CD8-positive, alpha-beta memory T cell (primary cell): ENCODE measurements at places on chromosomes 6 and 20. TPM values are rescaled to one million over a fixed set of nuclear protein-coding genes. Genes with fewer than 3 reads are reported as not detected.

TCF21 gene
- polyA plus RNA-seq: not detected

DNA sequence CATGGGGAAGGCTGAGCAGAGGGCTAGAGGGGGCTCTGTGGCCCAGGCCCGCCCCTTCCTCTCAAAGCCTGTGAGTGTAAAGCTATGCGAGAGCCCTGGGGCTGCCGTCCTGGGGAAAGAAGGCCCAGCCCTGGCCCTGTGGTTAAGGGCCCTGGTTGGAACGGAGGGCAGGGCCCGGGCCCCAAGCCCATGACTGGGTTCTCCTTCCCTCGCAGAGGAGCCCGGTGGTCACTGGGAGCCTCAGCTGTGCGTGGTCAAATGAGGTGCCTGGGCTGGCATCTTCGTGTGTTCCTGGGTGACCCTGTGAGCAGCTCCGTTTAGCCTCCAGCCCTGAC lies 56.0 kb downstream of the SMOC2 start:
- no peak for DNase-seq

DNA sequence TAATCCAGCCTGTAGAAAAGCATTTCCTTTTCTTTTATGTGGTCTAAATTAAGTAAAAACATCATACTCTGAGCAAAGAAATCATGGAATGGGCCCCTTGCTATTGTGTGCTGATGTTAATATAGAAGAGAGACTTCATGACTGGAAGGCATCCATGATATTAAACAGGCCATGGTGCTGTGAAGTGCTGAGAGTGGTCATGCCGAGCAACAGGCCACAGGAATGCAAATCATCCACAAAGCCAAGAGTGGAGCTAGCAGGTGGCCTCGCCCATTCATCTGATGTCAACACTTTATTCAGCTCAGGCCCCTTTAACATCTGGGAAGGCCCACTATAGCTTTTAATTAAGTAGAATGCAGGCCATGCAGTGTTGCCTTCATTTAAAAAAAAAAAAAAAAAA lies 115.2 kb upstream of the HMGCLL1 start:
- DNase-seq: no peak

- no peak for DNase-seq
Measured at GRCh38 chr6:129276986-129277385, 394.0 kb downstream of the LAMA2 start.

DNA sequence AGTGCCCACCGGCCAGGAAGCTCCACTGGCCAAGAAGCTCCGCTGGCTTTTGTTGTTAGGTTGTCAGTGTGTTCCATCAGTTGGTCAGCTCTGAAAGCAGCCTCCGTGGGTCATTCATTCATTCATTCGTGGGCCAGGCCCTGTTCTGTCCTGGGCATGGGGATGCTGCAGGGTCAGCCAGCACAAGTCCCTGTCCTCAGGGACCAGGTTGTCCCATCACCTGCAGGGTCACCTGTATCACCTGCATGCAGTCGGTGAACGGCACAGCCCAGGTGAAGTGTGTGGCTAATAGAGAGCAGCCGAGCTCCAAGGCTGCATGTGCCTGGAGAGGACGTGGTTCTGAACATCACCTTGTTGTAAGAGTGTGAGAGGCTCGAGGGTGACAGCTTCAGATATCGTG lies 403.5 kb downstream of the CDH4 start:
- DNase-seq: no peak

MLN gene
- polyA plus RNA-seq: not detected

DNA sequence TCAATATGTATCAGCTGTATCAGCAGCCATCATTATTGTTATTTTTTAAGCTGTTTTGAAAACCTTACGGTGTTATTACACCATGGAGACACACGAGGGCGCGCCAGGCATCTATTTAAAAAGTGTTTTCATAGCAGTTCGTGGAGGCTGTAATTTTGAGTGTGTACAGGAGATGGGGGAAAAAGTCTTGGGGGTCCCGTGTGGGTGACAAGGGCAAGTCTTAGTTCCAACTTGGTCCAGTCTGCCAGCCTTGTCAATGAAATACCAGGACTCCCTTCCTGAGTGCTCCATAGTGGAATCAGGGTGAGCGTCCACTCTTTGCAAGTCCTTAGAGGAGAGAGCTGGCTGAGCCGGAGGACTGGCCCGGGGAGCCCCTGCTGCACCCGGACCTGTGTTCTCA lies 43.3 kb downstream of the SLC2A10 start:
- DNase-seq: peak; percentile 8

DNA sequence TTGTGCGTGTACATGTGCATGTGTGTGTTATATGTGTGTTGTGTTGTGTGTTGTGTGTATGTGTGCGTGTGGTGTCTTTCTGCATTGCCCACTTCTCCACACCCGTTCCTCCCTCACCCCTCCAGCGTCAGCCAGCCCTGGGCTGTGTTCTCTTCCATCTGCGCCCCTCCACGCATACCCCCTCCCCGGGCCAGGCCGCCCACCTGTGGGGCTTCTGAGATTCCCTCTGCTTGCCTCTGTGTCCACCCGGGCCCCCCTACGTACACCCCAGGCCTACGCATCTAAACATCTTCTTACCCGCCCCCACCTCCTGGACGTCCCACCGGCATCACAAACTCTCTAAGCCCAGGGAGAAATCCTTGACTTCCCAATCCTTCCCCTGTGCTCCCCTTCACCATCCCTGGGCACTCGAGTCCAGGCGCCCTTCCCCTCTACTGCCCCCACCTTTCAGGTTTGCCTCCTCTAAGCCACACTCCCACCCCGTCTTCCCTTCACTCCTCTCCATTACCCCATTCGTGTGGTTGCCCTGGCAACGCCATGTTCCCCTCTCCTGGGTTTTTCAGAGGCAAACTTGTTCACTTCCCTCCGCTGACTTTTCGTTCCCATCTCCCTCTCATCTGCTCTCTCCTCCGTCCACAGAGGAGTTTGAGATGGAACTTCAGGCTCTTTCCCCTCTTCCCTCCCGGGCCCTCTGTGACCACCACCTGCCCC lies 81.7 kb upstream of the NNAT start:
- no peak for DNase-seq

- peak; percentile 83 for DNase-seq
Measured at GRCh38 chr20:47727170-47727880, 58.0 kb downstream of the SULF2 start.

DNA sequence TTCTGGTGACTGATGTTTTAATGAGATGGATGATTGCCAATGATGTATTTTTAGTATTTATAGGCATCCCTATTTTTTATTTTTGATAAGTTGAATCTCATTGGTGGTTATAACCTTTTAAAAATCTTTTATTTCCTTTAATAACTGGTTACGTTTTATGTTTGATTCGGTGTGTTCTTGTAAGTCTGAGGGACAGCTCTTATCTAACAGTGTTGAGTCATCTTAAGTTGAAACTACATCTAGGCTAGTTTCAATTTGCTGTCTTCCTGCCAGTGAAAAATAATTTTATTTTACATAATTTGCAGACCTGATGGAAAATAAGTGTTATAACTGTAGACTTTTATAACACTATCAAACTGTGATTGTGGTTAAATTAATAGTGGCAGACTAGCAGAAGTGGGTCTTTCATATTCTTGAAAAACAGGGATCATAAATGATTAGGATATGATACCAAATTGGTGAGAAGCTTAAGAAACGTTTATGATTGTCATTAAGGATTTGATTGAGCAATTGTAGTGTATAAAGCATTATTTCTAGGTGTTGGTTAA lies 4.6 kb downstream of the AFDN start:
- DNase-seq: no peak

GRCh38 chr6:131946992-131947955 lies 3.9 kb downstream of the CCN2 start:
- DNase-seq: no peak

- DNase-seq: no peak
Measured at GRCh38 chr6:43199912-43200311, 17.9 kb downstream of the CUL9 start.

DNA sequence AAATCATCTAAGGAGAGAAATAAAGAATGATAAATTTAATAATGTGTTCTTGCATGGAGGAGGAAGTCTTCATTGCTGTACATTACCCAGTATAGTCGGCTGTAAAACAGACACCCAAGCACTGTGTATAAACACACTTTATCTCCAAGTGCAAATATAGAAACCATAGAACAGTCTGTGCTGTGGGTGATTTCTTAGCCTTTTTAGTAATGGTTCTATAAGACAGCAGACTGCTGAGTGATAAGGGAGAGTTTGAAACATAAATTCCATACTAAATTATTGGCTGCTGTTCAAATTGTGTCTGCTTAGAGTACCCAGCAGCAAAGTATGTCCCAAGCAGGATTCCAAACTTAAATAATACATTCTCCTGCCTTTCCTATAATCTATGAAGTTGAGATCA lies 4.6 kb downstream of the FILIP1 start:
- no peak for DNase-seq

GRCh38 chr6:90368001-90368400 lies 71.4 kb upstream of the BACH2 start:
- DNase-seq: no peak

DNA sequence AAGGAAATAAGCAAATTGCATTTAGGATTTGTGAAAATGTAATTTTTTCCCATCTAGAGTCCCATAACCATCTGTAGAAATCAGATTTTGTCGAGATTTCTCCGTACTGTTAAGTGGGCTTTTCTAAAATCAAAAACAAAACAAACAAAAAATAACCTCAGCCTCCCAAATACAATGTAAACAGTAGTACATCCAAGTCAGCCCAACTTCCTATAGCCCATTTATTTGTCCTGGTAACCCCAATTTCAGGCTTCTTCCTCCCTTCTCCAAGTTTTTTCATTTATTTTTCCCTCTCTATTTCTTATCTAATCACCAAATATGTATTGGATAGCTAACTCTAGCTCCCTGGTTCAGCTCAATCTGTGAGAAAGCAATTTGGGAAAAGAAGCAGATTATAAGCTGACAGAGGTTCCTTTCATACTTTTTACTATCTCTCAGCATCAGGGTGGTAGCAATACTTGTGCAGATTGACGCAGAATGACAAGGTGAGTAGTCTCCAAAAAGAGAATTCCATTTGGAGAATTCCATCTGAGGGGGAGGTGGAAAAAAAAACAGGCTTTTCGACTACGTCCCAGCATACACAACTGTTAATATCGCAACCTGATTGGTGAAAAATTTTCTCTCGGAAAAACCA lies 132.6 kb upstream of the BTN3A2 start:
- DNase-seq: no peak

PRIM2 gene
- polyA plus RNA-seq: 7.0 TPM

DNA sequence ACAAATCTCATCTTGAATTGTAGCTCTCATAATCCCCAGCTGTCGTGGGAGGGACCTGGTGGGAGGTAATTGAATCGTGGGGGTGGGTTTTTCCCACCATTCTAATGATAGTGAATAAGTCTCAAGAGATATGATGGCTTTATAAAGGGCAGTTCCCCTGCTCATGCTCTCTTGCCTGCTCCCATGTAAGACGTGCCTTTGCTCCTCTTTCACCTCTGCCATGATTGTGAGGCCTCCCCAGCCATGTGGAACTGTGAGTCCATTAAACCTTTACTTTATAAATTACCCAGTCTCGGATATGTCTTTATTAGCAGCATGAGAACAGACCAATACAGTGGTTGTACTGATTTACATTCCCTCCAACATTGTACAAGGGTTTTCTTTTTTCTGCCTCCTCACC lies 69.7 kb downstream of the SUN5 start:
- no peak for DNase-seq

SNAP91 gene
- polyA plus RNA-seq: not detected

DNA sequence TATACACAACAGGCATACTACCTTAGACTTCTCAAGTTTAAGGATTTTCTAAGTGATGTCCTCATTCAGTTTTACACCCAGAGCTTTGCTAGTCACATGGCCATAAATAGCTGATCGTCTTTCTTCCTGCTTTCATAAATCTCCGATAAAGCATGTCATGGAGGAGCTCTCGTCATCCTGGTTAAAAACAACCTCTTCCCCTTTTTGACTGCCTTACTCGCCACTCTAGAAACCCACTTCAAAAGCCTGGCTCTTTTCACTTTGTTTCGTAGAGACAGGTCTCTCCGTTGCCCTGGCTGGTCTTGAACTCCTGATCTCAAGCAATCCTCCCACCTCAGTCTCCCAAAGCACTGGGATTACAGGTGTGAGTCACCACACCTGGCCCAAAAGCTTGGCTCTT lies 67.0 kb upstream of the SMIM29 start:
- peak; percentile 6 for DNase-seq

C20orf144 gene
- not detected for polyA plus RNA-seq

DNA sequence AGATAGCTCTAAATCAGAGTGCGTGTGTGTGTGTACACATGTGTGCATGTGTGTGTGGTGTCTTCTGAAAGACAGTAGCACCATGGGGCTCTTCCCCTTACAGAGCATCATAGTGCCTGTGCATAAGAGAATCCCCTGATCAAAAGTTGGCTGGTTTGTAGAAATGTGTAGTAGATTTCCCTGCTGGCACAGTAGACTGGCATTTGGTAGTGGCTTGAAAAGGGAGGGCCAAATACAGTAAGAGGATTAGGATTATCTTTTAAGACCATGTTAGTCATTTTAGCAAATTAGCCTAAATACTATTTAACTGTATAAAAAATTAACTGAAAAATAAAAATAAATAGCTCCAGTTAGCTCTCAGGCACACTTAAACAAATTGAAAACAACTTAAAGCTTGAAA lies 112.6 kb downstream of the B3GAT2 start:
- no peak for DNase-seq

GRCh38 chr6:25334793-25335192 lies 55.6 kb downstream of the CARMIL1 start:
- DNase-seq: no peak

DNA sequence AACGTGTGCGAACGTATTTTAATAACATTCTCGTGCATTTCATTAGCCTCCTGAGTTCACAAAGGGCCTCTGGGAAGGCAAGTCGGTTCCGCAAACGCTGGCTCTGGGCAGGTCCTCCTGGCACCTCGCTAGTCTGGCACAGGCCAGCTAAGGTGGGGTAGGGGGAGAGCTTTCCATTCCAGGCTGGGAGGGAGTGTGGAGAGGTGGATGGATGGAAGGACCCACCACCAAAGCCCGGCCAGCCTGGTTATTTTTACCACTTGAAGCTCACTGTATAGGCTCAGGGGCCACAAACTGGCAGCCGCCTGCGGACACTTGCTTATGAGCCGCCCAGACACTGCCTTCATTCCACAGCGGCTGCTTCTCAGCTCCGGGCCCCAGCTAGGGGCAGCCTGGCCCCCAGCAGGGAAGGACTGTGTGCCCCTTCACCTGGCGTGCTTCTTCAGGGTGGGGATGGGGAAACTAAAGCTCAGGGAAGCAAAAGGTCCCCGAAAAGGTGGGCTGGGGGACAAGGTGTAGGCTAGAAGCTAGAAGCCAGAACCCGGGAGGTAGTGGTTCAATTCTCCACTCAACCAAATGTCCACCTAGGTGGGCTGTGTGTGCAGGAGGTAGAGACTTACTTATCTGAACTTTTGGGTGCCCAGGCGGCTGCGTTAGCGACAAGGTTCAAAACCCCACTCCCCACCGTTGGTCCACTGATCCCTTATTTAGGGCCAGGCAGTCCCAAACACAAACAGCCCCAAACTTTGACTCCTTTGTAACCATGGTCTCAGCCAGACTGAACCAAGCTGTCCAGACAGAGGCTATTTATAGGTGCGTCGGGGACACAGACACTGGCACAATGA lies 1.7 kb downstream of the PMEPA1 start:
- DNase-seq: no peak

DNA sequence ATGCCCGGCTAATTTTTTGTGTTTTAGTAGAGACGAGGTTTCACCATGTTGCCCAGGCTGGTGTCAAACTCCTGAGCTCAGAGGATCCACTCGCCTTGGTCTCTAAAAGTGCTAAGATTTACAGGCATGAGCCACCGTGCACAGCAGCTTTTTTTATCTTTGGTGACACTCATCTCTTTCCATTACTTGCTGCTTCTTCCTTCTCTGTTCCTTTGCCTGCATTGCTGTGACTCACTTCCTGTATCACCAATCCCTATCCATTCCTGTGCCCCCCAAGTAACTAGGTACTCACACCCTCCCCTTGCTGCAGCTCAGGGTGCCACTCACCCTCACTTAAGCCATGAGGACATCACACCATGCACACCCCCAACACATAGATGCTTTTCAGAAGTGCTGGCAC lies 24.6 kb downstream of the KHDC1L start:
- DNase-seq: no peak

NRSN1 gene
- not detected for polyA plus RNA-seq
